ENCODE measurements at places on chromosomes 1 and 21.

GRCh38 chr1:48215222-48215621, 7.3 kb upstream of the SLC5A9 start:
- no peak for DNase-seq

GRCh38 chr1:47870480-47870879, 126.7 kb downstream of the TRABD2B start:
- no peak for DNase-seq

- no peak for DNase-seq
These were observed at the start of gene HSD3B1 for GRCh38 chr1:119506941-119507340. HSD3B1 (plus strand) TSS chr1:119507210; CDS start chr1:119507477, 267 bp downstream.

DNA sequence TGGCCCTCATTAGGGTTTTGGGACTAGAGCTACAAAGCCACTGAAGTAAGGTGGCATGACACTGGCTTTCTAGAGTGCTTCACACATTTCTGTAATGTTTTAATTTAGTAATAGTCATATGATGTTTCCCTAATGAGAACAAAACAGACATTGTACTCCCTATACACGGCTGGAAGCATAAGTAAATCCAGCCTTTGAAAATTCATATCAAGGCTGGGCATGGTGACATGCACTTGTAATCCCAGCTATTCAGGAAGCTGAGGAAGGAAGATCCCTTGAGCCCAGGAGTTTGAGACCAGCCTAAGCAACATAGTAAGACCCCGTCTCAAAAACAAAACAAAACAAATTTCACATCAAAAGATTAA, 7.4 kb downstream of the USP48 start:
- no peak for DNase-seq

GRCh38 chr1:39470040-39470439, 21.4 kb upstream of the BMP8A start:
- DNase-seq = no peak

DNA sequence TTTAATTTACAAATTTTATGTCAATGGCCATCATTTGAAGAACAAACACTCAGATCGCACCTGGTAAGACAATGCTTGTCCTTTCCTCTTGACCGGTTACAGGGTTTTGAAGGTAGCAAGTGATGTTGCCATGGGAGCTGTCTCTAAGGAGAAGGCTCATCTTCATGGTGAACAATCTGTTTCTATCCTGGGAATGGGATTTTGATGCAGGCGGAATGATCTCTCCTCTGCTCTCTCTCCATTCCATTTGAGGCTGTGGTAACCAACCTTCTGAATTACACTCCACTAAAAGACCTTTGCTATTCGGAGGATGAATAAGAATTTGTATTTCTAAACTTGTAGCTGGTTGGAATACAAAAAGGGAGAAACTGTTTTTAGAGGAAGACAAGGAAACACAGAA, 57.9 kb upstream of the SLC5A9 start:
- no peak for DNase-seq

GRCh38 chr1:211606914-211607753, 28.2 kb upstream of the SLC30A1 start:
- no peak for DNase-seq

GRCh38 chr1:160739098-160739511, at the start of gene SLAMF7:
SLAMF7 (plus strand) TSS chr1:160739247; CDS start chr1:160739302, 55 bp downstream.
- DNase-seq = no peak

- DNase-seq = no peak
These were observed 93.8 kb downstream of the LAMC2 start for GRCh38 chr1:183279835-183280234.

DNA sequence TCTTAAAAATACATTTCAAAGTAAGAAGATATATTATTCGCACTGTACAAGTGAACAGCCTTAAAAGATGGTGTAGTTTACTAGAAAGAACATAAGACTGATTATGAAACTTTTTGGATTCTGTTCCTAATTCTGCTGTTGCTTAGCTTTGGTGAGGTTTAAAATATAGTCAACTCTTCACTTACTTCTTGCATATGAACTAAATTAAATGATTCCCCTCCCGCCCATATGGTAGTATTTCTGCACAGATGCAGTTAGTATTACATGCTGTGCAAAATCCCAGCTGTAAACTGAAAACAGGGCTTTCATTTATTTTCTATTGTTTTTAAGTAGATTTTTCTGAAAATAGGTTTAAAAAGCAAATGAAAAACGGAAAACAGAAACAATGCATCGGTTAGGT, 345.4 kb upstream of the NCAM2 start:
- DNase-seq = no peak

- no peak for DNase-seq
These were observed 67.3 kb downstream of the RHOU start for GRCh38 chr1:228802386-228803220.

GRCh38 chr1:101153692-101154091, 83.1 kb upstream of the S1PR1 start:
- no peak for DNase-seq

GRCh38 chr1:115753830-115754229, 14.7 kb downstream of the CASQ2 start:
- no peak for DNase-seq

GRCh38 chr1:9715536-9716226, 64.2 kb downstream of the PIK3CD start:
- peak; percentile 43 for DNase-seq

GRCh38 chr1:161505686-161506085, 429 bp downstream of the FCGR2A start:
- no peak for DNase-seq

- DNase-seq = no peak
These were observed 878.9 kb upstream of the CXADR start for GRCh38 chr21:16633831-16634459.

All from stimulated activated CD8-positive, alpha-beta memory T cell treated with anti-CD3 and anti-CD28 coated beads, Interleukin-2, amount 100 ng/mL, for 1 hour (primary cell).